Choroid plexus epithelial cell (primary cell): ENCODE measurements at places on chromosomes 7 and 10.

DNA sequence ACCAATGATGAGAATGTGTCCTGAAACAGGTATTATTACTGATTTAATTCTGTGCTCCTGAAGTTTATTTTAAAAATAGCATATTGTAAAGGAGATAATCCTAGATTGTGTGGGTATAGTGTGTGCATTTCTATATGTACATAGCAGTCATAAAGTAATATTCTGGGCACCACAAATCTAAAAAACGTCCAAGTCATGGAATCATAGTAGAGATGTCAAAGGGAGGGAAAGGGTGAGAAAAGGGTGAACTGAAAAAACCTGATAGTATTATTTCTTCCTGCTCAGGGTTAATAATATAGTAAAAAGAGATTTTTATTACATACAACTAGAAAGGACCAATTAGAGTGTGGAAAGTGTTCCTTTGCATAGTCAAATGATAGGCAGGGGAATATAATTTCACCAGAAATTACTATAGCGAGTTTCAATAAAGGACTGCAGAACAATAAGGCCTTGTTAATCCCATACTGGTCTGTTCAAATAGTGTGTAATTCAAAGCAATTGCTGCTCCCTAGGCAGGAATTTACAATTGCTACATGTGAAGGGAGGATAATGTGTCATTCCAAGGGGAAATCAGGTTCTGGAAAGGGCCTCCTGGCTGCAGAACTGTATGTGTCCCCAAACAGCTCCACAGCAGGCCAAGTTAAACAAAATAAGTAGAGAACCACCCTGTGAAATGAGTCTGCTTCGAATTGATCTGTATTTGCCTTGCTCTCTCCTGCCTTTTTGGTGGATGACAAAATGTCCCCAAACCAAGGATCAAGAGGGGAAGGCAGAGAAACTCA lies 42.5 kb upstream of the KMT2E start:
- no peak for DNase-seq

GRCh38 chr10:50576245-50576815 lies 47.4 kb downstream of the SGMS1 start:
- no peak for DNase-seq

DNA sequence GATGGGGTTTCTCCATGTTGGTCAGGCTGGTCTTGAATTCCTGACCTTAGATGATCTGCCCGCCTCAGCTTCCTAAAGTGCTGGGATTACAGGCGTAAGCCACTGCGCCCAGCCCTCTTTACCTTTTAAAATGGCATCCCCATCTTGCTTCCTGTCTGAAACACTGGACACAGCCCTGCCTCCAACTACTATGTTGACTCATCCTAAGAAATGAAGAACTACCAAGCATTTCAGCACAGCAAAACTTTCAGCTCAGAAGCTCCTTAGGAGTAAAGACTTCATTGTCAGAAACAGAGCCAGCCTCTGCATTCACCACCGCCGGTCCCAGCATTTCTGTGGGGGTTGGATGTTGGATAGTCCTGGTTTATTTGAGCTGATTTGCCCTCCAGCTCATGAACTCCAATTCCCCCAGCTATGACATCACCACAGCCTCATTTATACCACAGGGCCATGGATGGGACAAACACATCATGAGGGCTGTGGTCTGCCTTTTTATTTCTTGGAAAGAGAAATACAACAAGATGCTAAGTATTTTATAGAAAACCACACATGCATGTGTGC lies 123.5 kb downstream of the ADCY1 start:
- peak; percentile 43 for DNase-seq

DNA sequence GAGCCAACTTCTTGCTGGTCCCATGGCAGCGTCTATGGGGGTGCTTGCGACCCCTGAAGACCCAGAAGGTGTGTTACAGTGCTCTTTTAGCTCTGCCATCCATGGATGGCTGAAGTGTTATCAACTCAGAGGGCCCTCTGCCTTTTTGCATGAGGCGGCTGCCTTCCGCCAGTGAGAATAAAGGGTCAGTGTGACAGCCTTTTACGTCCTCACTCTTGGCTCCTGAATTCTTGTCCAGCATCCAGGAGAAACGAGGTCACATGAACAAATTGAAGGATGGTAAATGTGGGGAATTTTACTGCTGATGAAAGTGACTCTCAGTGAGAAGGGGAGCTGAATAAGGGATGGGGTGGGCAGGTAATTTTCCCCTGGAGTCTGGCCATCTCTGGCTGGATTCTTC lies 24.1 kb downstream of the SSMEM1 start:
- DNase-seq, result no peak

DNA sequence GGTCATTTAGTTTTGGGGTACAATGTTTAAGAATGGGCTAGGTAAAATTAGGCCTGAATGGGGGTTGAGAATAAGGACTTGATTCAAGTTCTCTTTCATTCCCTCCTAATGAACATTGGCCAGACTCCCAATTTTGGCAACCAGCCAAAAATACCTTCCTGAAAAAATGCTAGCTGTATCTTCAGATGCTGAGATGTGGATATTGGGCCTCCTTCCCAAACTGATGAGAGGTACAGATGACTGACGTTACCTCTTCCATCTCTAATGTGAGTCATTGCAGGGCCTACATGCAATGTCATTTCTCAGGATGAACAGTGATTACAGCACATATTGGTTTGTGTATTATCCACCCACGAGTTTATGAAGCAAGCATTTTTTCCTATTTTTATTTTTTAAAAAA lies 151.6 kb downstream of the SND1 start:
- no peak for DNase-seq
